SHP77 (cell line): ENCODE measurements at places on chromosomes 16 and 17.

- no peak for DNase-seq
These were observed 16.1 kb upstream of the EXOC7 start for GRCh38 chr17:76119409-76120371.

- no peak for DNase-seq
These were observed 182.6 kb downstream of the NTN1 start for GRCh38 chr17:9203771-9204425.

- DNase-seq, result no peak
These were observed 77.0 kb downstream of the CDH11 start for GRCh38 chr16:65044873-65045272.

DNA sequence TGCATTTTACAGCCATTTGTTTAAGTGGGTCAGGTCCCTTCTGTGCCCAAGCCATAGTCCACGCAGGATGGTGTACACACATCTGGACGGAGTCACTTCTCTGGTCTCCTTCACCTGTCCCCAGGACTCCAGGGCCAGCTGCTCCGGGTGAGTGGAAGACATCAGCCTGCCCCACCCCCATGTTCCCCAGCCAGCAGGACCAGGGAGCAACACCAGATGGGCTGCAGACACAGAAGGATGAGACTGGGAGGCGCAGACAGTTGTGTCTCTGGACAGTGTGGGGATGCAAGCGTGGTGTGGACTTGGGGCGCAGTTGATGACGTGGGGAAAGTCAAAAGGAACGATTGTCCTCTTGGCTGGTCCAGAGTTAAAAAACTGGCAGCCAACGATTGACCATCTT lies 24.6 kb upstream of the WFDC1 start:
- no peak for DNase-seq

DNA sequence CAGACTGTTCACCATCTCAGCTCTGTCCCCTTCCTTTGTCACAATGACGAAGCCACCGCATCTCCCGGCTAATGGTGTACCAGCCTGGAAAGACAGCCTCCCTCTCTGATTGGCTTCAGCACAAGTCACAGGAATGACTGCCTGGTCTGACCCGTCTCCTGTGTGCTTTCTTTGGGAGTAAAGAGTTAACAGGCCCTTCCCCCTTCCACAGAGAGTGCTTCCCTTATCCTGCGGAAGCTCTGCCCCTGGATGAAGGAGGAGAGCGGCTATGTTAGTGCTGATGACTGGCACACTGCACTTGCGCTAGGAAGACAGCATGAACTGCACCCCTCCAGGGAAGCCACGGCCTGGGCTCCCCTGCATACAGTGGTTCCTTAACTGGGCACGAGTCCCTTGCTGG lies 11.3 kb downstream of the USB1 start:
- DNase-seq, result no peak

GRCh38 chr17:74345433-74346241 lies 16.0 kb downstream of the BTBD17 start:
- no peak for DNase-seq
